ENCODE measurements at places on chromosomes 12 and 14.

GRCh38 chr12:82470906-82471512, 112.7 kb downstream of the METTL25 start:
- DNase-seq: no peak

GRCh38 chr14:105622329-105622955, 96.1 kb downstream of the TMEM121 start:
- no peak for DNase-seq

GRCh38 chr14:57732463-57733285, 133.2 kb downstream of the SLC35F4 start:
- DNase-seq: no peak

- no peak for DNase-seq
Measured at GRCh38 chr12:53696285-53696654, 20.4 kb upstream of the ATP5MC2 start.

DNA sequence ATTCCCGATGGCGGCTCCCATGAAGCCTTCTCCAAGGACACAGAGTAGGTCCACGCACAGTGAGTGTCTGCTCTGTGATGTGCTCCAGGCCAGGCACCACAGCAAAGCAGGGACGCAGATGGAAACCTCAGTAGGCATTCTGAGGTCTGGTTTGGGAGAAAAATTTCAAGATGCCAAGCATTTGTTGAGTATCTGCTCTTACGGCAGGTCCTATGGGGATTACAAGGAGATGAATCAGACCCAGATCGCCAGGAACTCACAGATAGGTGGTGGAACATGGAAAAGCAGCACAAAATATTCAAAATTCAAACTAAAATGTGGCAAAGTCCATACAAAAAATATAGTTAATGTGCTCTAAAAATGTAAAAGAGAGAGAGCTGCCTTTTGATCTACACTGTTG, 684.9 kb upstream of the TMEM132C start:
- no peak for DNase-seq

GRCh38 chr12:108213871-108214445, 84.9 kb downstream of the WSCD2 start:
- no peak for DNase-seq

- no peak for DNase-seq
Measured at GRCh38 chr12:104975587-104976343, 10.4 kb upstream of the NOPCHAP1 start.

- DNase-seq: no peak
Measured at GRCh38 chr12:96862326-96862725, 44.7 kb upstream of the NEDD1 start.

DNA sequence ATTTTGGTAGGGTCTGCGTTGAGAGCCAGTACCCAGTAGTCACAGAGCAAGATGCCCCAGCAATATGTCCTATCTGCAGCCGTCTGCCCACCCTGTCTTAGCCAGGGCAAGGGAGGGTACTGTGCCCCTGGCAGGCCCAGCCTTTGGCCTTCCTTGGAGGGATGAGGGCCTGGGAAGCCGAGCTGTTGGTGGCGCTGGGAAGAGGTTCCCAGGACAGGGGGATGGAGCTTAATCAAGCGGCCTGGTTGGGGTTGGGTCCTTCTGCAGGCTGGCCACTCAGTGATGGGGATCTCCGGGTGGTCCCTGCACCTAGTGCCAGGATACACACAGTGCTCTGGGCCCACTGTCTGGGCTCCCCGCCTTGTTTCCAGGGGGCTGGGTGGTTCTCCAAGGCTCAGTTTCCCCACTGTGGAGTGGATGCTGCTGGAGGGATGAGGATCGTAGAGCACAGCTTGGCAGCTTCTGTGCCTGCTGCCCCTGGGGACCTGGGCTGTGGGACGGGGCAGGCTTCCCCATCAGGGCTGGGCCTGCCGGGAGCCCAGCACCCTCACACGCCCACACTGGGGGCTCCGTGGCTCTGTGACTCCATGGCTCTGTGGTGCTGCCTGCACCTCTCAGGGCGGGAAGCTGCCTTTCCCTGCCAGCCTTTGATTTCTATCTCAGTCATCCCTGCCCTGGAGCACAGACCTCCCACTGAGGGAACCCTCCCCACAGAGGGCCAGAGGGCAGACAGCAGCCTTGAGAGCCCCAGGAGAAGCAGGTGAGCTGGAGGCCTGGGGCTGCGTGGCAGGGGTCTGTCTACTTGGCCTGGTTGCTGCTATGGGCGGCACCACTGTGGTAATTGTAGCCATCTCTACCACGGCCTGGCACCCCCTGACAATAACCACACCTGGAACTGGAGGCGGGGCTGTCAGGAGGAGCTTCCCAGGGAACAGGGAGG, 357.0 kb downstream of the TMEM121 start:
- no peak for DNase-seq

- no peak for DNase-seq
Measured at GRCh38 chr12:116336542-116337065, 59.1 kb upstream of the MED13L start.

DNA sequence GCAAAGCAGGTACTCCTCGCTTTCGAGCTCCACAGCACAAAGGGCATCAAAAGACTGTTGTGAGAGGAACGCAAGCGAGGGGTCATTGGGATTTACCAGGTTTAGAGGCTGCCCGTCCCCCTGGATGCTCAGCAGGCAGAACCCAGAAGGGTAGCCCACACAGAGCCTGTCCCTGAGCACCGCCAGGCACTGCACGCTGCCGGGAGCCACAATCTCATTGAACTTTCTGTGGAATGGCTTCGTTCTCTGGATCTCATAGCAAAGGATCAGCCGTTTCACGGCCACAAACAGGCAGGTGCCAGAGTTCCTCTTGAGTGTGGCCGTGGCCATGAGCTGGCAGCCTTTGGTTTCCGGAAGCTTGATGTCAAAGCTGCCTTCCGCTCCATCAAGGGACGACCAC, 21.5 kb downstream of the AMN start:
- DNase-seq: no peak

- DNase-seq: no peak
Measured at GRCh38 chr12:49230176-49230804, 34.6 kb upstream of the TUBA1C start.

DNA sequence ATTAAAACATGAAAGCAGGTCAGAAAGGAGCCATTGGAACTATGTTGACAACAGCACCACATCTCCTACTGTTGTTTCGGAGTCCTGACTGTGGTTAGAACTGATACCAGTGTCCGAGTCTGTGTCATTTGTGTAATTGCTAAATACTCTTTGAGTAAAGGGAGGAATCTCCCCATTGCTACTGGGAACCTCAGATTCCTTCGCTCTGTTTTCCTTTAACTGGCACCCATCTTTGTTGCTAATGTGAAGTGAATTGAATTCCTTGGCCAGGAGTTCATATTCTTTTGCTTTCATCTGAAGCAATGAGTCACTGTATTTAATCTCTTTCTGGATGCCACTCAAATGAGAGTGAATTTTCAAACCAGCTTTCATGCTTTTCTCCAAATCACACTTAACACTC, 31.5 kb downstream of the RASSF9 start:
- no peak for DNase-seq

GRCh38 chr14:104795781-104796686, 486 bp upstream of the AKT1 start:
- DNase-seq: peak; percentile 60

GRCh38 chr14:26841326-26841725, 243.5 kb upstream of the NOVA1 start:
- DNase-seq: no peak

GRCh38 chr12:80761838-80762237, 45.1 kb downstream of the MYF5 start:
- no peak for DNase-seq

- no peak for DNase-seq
Measured at GRCh38 chr12:49059045-49059298, 1.6 kb downstream of the KMT2D start.

- DNase-seq: no peak
Measured at GRCh38 chr14:72844524-72844923, 49.4 kb downstream of the DPF3 start.

DNA sequence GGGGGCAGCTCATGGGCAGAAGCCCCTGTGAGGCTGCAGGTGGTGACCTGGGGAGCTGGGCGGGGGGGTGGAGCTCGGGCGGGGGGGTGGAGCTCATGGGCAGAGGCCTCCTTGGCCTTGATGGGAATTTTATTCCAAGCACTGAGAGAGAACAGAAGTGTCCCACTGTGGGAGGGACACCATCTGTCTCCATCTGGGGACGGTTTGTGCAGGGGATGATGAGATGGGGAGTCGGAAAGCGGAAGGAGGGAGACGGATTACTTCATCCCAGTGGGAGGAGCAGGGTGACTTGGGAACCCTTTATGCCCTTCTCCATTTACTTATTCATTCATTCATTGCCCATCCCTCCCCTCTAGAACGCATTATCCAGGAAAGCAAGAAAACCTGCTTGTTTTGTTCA, 304.7 kb downstream of the ADGRD1 start:
- no peak for DNase-seq

DNA sequence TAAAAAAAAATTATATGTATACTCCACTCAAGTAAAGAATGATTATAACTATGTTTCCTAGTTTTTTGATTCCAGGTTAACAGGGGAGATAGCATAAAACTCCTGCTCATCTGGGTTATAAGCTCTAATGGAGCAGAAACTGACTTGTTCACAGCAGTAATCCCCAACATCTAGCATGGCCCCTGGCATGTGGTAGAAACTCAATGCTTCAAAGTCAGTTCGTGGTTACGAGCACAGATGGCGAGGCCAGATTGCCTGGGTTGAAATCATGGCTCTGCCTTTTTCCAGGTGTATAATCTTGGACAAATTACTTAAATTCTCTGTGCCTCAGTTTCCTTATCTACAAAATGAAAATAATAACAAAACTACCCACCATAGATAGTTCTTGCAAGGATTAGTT, 183.8 kb downstream of the TTC7B start:
- no peak for DNase-seq

DNA sequence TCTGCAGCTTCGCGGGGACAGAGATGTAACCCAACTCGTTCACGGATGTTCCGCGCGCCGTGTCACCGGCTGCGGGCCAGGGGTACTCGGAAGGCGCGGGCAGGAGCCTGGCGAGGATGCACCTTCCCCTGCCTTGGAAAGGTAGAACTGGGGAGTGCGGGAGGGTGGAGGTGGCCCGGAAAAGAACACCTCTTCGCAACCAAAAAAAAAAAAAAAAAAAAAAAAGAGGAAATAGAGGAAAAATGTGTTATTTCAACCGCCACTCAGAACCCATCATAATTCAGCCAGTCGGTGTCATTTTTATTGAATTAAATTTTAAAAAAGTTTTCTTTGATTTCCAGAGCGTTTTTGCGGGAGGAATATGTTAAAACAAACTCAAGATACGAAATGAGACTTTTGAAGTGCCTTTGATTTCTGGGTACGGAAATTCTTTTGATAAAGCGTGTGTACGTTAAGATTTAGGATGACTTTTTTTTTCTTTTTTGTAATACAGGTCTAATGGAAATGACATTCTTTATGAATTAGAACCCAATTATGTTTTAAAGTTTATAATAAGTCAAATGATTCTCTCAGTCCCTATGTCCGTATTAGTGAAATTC, 8.9 kb downstream of the CDKN1B start:
- DNase-seq: no peak

GRCh38 chr14:64929014-64929359, 13.6 kb downstream of the GPX2 start:
- no peak for DNase-seq

GRCh38 chr12:78759367-78759766, 105.2 kb upstream of the SYT1 start:
- DNase-seq: no peak

GRCh38 chr14:20409226-20409625, 4.1 kb downstream of the TEP1 start:
- DNase-seq: no peak

DNA sequence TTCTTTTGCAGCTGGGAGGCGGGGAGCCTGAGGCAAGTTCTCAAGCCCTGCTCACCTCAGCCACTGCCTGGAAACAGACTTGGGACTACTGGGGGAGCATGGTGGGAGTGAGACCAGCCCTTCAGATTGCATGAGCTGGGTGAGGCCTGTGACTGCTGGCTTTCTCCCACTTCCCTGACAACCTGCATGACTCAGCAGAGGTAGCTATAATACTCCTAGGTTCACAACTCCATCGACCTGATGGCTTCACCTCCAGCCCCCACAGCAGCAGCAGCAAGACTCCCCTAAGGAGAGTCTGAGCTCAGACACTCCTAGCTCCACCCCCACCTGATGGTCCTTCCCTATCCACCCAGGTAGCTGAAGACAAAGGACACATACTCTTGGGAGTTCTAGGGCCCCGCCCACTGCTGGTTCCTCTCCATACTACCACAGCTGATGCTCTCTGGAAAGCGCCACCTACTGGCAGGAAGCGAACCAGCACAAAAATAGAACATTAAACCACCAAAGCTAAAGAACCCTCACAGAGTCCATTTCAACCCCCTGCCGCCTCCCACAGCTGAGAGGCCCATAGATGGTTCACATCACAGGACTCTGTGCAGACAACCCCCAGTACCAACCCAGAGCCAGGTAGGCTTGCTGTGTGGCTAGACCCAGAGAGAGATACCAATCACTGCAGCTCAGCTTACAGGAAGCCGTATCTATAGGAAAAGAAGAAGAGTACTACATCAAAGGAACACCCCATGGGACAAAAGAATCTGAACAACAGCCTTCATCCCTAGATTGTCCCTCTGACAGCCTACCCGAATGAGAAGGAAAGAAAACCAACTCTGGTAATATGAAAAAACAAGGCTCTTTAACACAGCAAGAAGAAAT, 68.7 kb downstream of the RPAP3 start:
- DNase-seq: peak; percentile 27
